ENCODE measurements at places on chromosomes 1 and 21. TPM values are rescaled to one million over a fixed set of nuclear protein-coding genes. Genes with fewer than 3 reads are reported as not detected.

DNA sequence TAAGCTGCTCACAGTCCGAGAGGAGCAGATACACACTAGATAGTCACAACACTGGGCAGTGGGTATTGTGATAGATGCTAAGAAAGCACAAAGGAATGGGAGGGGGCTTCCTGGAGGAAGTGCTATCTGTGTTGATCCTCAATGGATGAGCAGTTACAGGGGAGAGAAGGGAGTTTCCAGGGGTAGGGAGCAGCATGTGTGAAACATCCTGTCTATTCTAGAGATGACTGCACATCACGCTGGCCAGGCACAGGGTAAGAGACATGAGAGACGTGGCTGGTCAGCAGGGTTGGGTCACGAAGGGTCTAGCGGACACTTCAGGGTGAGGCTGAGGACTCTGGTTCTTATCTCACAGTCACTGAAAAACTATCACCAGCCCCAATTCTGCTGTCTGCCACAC is 235.2 kb downstream of the TRABD2B start:
- no peak for DNase-seq

- no peak for DNase-seq
Observed at GRCh38 chr1:201715801-201716741, 112.9 kb upstream of the IPO9 start.

Gene GATAD2B
- total RNA-seq: 79.0 TPM

- DNase-seq: no peak
Observed at GRCh38 chr1:150477320-150477719, 9.9 kb upstream of the TARS2 start.

Gene TAS1R2
- total RNA-seq: not detected

Gene ABCG1
- 11.8 TPM for total RNA-seq

Gene SHE
- 14.6 TPM for total RNA-seq

Gene GPR3
- not detected for total RNA-seq

GRCh38 chr1:232590744-232591082 is 39.2 kb downstream of the SIPA1L2 start:
- no peak for DNase-seq

DNA sequence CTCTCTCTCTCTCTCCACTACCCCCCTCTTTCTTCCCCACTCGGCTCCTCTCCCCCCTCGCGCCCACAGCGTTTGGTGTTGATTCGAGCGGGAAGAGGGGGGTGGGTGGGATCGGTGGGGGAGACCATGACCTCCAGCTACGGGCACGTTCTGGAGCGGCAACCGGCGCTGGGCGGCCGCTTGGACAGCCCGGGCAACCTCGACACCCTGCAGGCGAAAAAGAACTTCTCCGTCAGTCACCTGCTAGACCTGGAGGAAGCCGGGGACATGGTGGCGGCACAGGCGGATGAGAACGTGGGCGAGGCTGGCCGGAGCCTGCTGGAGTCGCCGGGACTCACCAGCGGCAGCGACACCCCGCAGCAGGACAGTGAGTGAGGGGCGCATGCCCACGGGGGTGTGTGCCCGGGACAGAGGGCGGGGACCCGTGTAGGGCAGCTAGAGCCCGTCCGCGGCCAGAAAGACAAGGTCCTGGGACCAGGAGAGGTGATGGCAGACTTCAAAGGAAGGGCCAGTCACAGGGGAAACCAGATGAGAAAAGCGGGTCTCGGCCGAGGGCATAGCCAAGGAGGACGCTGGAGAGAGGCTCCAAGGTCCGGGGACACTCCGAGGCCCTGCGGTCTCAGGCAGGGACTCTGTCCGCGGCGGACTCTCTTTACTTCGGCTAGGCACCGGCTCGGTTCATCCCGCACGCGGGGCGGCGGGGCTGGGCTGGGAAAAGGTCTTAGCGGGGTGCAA is at the start of gene PRRX1:
Gene PRRX1 (plus strand): TSS at position 39 of the 735 bp plus-strand sequence. CDS start 88 bp downstream, at position 127.
- DNase-seq: peak; percentile 45

- DNase-seq: no peak
Observed at GRCh38 chr1:220448217-220448616, 79.7 kb upstream of the MARK1 start.

Gene PROX1
- 3.8 TPM for total RNA-seq

Gene ELAVL4
- not detected for total RNA-seq

Data from uterus (tissue), 4 donors.